ENCODE measurements at places on chromosomes 1 and 21.
A peak's percentile ranks its signal among the peaks of the same experiment; 100 is the strongest.

DNA sequence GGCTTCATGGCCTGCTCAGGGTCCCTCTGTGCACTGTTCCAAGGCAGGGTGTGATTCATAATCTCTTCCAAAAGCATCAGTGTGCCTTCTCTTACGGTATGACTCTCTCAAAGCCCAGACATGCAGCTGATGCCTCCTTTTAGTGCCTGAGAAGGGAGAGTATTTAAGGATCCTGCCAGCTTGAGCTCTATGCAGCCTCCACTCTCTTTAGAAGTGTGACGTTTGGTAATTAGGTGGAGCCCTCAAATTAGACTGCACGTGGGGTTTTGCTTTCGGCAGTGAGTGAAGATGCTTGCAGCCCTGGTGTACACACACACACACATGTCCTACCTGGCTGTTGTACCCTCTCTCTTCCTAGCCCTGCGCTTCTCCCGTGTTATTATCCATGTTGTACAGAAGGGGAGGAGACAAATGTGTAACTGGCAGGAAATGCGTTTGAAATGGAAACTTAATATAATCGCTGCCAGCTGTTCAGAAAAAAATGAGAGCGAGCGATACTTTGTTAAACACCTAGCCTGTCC lies 2.6 kb upstream of the C1orf174 start:
- no peak for DNase-seq

DNA sequence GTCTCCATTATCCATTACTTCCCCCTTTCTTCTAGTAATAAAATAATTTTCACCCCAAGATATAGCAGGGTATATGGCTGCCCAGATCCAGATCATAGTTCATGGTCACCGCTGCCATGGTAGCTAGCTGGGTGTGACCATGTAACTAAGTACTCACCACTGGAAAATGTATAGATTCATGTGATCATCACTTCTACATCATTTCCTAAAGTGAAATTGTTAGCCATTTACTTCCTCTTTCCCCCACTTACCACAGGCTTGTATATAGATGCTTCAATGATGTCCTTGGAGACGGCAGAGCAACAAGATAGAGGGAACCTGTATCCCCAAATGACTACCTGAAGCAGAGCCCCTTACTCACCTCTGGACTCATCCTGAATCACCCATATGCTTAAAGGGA lies 22.7 kb upstream of the EYA3 start:
- DNase-seq = no peak

DNA sequence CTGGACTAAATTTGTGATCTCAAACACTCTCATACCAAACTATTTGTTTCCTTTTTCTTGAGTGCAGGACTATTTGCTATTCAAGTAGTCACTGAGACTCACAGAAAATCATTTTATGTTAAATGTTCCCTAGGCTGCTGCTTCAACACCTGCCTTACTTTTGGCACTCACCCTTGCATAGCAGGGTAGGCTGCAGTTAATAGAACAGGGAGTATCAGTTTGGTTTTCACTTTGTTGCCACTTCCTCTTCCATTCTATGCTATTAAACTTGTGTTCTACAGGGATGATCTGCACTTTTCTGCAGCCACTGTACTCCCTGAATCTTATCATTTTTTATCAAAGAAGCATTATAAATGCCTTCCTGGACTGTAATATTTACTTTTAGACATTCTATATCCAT lies 148.7 kb upstream of the PRMT6 start:
- no peak for DNase-seq

DNA sequence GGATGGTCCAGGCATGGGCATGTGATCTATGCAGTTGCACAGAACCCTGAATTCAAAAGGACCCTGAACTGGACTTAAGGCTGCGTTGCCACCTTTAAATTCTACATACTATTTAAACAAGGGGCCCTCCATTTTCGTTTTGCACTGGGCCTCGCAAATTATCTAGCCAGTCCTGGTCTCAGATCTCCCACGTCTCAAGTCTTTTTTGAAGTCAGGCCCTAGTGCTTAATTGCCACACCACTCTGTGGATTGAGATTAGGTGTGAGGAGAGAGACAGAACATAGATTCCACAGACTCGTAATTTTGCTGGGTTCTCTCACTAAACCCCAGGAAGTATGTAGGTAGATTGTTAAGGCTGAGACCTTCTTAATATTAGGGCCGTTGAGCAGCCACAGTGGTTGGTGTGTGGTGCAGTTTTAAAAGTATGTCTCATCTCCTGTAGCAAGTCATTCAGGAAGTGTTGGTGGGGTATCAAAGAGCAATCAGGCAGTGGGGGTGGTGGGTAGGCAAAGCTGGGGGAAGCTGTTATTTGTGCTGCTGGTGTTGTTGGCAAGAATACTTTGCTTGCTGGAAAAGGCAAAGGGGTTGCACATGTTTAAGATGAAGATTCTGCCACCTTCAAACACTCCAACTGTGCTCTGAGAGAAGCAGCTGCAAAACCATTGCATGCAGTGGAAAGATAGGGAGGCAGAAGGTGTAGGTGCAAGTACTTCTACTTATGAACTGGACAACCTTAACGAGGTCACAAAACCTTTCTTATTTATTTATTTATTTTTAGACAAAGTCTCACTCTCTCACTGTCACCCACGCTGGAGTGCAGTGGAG lies 11.2 kb downstream of the CD84 start:
- no peak for DNase-seq

- no peak for DNase-seq
Observed at GRCh38 chr1:37761416-37762095, 3.4 kb downstream of the EPHA10 start.

GRCh38 chr1:19606817-19607642 lies 37.1 kb upstream of the NBL1 start:
- DNase-seq = no peak

DNA sequence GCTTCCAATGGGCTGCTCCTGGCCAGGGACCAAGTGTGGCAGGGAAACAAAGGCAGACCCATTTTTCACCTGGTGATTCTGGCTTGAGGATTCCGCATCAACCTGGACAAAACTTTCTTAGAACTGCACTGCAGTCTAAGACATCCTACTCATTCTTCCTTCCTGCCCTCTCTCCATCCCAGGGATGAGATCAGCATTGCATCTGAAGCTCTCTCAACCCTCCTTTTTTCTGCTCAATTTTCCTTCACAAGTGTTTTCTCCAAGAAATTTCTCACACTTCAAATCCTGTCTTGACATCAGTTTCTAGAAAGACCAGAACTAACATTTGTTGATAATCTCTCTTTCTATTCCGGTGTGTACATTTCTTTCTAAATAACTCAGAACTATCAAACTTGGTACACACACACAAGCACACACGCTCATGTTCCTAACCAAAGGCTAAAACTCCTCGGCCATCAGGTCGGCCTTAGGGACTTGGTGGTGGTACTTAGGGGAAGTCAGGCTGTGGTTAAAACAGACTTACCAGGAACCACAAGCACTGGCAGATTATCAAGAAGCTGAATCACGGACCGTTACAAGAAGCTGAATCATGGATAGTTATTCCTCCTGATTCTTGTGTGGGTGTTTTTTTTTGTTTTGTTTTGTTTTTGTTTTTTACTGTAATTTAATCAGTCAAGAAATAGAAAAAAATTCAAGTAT lies 21.0 kb upstream of the CXADR start:
- no peak for DNase-seq

DNA sequence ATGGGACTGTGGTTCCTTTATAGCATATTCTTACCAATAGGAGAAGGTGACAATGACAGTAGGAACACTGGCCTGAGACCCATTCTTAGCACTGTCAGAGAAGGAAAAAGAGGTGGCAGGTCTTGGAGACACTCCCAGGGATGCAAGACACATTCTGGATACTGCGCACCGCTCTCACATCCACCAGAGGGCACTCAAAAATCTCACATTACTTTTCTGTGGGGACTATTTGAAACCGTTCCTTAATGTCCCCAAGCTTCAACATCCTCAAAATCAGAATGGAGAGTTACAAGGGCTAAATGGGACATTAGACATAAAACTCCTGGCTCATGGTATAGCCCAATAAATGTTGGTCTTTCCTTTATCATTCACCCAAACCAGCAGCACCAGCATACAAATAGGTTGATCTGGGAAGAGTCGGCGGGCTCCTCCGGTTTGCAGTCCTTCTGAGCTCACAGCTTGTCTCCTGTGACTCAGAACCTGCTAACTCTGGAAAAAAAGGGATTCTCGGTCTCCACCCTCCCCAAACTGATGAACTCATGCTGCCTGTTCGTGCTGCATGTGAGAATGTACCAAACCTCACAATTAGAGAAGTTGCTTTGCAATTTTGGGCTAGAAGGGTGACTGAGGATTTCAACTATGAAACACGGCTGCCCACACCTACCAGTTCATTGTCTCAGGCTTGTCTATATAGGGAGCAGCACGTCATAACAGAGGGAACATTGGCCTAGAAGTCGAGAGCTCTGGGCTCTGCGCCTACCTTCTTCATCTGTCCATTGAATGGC lies 40.2 kb downstream of the IL12RB2 start:
- peak; percentile 35 for DNase-seq

DNA sequence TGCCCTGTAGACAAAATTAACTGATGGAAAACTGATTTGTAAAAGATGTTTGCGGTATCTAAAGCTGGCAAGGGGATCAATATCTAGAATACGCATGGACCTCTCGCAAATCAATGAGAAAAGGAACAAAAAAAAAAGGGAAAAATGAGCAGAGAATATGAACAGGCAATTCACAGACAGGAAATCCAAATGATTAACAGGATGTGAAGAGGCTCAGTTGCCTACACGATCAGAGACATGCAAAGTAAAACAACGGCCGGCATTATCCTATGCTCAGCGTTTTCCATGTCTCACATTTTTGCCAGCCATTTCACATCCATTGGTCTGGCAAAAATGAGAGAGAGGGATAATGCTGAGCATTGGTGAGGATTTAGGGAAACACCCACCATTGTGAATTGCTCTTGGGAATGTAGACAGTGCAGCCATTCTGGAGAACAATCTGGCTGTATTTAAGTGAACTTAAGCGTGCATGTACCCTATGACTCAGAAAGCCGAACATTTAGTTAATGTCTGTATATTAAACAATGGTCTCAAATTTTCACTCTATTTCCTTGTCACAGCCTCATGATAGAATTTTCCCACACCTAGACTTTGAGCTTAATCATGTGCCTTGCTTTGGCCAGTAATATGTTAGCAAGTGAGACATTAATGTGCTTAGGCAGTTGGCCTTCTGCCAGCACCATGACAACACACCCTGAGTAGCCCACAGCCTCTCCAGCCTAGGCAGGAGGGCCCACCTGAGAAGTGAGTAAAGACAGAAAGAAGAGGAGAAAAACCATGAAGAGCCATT lies 61.0 kb upstream of the NBPF3 start:
- no peak for DNase-seq

- no peak for DNase-seq
Observed at GRCh38 chr1:23588749-23589548, 29.6 kb upstream of the ID3 start.

- DNase-seq = no peak
Observed at GRCh38 chr1:219472596-219472995, 140.3 kb downstream of the ZC3H11B start.

DNA sequence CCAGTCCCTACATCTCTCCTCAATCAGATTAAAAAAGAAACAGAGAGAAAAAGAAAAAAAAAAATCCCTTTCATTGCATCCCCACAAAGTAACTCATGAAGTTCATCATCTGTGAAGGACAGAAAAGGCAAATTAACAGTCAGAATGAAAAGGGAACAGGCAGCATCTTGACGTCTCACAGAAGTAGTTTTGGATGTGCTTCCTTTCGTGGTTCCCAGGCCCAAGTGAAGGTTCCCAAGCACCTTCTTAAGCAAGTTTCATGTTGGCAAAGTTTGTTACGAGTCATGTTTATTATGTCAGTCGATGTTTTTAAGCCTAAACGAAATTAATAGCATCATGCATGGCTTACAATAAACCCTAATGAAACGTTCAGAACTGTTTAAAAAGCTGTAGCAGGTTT lies 475.2 kb downstream of the SETD4 start:
- no peak for DNase-seq

- no peak for DNase-seq
Observed at GRCh38 chr1:170239445-170239844, 93.7 kb downstream of the NTMT2 start.

- no peak for DNase-seq
Observed at GRCh38 chr1:151494741-151495281, 16.4 kb upstream of the CGN start.

GRCh38 chr1:219837274-219837993 lies 90.9 kb downstream of the SLC30A10 start:
- DNase-seq = peak; percentile 48

GRCh38 chr1:65209005-65209885 lies 61.2 kb downstream of the AK4 start:
- peak; percentile 28 for DNase-seq

DNA sequence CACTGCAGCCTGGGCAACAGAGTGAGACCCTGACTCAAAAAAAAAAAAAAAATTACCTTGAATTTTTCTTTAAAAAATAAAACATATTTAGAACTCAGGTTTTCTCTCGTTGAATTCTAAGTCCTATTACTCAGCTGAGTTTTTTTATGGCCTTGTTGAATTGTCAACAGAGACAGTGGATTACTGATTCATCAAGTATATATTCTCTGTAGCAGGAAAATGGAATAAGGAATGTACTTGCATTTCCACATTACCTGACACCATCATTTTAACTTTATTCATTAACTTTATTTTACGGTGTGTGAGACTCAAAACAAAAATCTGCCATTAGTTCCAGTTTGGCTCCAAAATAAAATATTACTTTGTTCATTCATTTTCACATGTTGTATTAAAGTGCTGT lies 53.8 kb upstream of the APP start:
- no peak for DNase-seq

GRCh38 chr21:45850181-45850580 lies 131.4 kb upstream of the COL6A1 start:
- no peak for DNase-seq

GRCh38 chr21:43927591-43928221 lies 62.7 kb downstream of the AGPAT3 start:
- DNase-seq = no peak

DNA sequence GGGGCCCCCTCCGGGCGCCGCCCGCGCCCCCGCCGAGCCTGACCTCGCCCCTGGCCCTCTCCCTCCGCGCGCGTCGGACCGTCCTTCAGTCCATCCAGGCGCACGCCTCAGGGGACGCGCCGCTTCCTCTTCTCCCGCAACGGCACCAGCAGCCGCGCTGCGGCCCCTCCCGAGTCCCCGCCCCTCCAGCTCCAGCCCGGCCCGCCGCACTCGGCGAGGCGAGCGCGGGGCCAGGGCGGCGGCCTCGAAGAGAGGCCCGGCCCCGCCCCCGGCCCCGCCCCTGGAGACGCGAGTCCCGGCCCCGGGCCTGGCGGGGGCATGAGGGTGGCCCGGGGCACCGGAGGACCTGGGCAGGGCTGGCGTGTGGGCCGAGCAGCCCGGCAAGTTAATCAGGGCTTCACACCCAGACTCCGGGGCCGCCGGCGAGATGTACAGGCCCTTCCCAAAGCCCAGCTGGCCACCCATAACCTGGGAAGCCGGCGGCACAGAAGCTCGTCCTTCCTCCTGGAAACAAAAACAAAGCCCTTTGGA lies at the start of gene IGSF3:
Gene IGSF3, minus strand, starts transcription at position 159 of the 531 bp plus-strand sequence. CDS start 1,407 bp downstream, outside the sequence.
- peak; percentile 62 for DNase-seq

- DNase-seq = peak; percentile 46
Observed at GRCh38 chr1:10179406-10180091, 30.8 kb upstream of the KIF1B start.
